ENCODE measurements at places on chromosomes 13 and 19. TPM values are rescaled to one million over a fixed set of nuclear protein-coding genes. Genes with fewer than 3 reads are reported as not detected.

DNA sequence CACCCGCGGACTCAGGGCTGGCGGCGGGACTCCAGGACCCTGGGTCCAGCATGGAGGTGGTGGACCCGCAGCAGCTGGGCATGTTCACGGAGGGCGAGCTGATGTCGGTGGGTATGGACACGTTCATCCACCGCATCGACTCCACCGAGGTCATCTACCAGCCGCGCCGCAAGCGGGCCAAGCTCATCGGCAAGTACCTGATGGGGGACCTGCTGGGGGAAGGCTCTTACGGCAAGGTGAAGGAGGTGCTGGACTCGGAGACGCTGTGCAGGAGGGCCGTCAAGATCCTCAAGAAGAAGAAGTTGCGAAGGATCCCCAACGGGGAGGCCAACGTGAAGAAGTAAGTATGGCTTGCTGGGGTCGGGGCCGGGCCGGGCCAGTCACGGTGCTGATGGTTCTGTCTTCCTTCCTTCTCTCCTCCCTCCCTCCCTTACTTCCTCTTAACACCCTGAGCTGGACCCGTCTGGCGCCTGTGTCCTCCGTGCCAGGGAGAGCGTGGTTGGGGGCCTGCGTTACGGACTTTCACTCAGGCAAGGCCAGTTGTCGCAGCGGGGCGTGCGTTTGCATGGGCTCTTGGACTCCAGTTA, 1.4 kb downstream of the STK11 start:
- no peak for DNase-seq

Gene FGF22
- total RNA-seq, result 1.4 TPM

Gene TMEM145
- total RNA-seq, result 7.1 TPM

DNA sequence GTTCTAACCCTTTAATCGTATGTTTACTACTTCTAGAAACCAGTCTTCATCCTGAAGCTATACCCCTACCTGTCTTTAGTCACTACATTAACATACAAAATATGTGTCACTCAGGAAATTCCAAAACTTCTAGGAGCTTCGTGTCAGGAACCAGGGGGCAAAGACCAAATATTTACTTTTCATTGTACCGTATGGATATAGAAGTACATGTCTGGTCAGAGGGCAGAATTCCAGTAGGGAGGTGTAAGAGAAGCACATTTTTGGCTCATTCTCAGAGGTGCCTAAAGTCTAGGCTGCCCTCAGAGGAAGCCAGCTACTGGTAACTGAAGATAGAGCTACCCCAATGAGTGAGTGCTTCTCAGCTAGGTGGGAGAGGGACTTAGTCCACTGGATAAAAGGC, 320.7 kb downstream of the DIAPH3 start:
- DNase-seq, result no peak

DNA sequence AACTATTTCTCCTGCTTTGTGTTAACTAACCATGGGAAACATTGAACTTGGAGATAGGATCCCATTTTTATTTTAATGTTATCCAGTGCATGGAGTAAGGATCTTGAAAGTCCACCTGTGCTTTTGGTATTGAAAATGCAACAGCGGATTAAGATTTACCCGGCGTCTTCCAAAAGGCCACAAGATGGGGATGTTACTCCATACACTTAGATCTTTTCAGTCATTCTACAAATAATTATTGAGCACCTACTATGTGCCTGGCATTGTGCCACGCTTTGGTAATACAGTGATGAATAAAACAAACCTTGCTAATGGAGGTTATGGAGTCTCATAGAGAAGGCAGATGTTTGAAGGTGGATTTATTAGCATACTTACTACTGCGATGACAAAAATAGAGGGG, 56.9 kb downstream of the RFC3 start:
- DNase-seq, result no peak

Gene TYROBP
- total RNA-seq, result 0.46 TPM

GRCh38 chr19:10769533-10770491, 51.9 kb downstream of the DNM2 start:
- no peak for DNase-seq

DNA sequence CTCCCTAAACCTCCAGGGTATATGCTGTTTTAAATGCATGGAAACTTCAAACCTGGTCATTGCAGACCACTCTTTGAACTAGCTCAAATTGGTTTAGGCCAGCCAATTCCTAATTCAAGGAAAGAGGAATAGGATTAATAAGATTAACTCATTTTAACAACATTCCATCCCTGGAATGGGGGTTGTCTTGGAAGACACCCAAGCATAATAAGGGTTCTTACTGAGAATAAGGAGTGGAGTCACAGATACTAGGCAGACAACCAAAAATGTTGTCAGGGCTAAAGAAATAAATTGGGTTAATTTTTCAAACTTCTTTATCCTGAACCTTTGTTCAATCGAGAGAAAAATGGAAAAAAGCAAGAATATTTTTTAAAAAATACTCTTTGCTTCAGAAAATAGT, 186.2 kb downstream of the PCDH9 start:
- DNase-seq, result no peak
